WTC11 (cell line): ENCODE measurements at places on chromosomes 5 and 9. TPM values are rescaled to one million over a fixed set of nuclear protein-coding genes. Genes with fewer than 3 reads are reported as not detected.

APBA1 gene
- 0.34 to 0.94 TPM (median 0.44 TPM) in 3 replicates for total RNA-seq

PDE6A gene
- total RNA-seq = not detected in 3 replicates

PSAT1 gene
- total RNA-seq = 169 to 240 TPM (median 173 TPM) in 3 replicates

SCAMP1 gene
- 38.3 to 43.8 TPM (median 39.2 TPM) in 3 replicates for total RNA-seq

BSPRY gene
- total RNA-seq = 6.4 to 8.0 TPM (median 7.2 TPM) in 3 replicates
